ENCODE measurements at places on chromosomes 1 and 21.
A peak's percentile ranks its signal among the peaks of the same experiment; 100 is the strongest.

- DNase-seq: no peak
These were observed 175.5 kb upstream of the HOOK1 start for GRCh38 chr1:59639266-59639665.

- no peak for DNase-seq
These were observed 142.7 kb downstream of the PLPPR4 start for GRCh38 chr1:99407018-99407417.

DNA sequence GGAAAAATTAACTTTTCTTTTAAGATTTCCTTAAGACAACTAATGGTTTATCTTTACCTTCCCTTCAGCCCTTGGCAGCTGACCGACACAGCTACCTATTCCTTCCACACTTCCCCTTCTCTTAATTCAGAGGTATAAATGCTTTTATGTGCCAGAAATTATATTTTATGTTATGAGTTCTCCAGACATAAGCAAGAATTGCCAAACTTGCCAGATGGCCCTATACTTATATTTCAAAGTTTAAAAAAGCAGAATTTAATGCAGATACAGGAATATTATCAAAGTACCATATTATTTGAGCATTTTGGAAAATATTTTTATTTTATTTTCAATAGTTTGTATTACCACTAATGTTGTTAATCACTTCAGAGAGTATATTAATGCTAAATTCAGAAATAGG is 445.0 kb downstream of the PTBP2 start:
- DNase-seq: no peak

DNA sequence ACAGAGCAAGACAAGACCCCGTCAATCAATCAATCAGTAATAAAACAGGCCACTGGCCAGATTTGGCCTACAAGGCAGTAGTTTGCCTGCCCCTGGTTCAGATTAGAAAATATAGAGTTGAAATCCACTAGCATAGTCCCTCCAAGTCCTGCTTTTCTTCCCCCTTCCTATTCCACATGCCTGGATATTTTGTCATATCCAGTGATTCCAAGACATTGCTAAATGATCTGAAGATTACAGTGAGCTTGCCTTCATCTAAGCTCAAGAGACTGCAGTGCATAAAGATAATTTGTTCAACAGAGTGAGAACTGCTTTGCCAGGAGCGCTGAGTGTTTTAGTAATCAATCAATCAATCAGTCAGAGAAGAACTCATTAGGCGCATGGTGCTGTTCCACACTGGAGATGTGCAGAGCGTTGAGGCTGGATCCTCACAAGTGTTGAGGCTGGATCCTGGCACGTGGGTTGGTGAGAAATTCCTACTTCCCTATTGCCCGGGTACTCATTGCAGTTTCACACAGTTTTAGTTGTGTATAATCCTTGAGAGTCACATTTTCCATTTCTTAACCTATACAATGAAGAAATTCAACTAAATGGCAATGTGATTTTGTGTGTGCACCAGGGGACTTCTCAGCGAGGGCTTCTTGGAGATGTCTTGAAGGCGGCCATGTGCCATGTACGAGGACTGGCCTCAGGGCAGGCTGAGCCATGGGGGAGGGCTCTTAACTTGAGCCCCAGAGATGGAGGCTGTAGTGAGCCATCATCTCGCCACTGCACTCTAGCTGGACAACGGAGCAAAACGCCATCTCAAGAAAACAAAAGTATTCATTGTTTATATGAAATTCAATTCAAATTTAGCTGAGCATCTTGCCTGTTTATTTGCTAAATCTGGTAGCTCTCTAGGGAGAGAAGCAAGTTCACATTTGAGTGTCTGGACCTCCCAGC is 76.3 kb downstream of the TOMM20 start:
- no peak for DNase-seq

DNA sequence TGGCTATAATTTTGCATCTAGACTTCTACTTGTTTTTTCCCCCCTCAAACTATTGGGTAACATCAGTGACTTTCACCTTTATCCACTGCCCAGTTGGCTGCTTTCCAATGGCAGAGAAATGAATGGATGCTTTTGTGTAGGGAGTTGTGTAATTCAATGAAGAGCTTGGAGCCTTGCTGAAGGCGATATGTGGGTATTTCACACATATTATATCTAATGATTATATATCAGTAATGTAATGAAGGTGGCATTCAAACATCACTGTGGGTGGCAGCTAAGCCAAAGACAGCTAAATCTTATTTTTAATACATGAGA is 81.2 kb downstream of the TGFB2 start:
- peak; percentile 73 for DNase-seq

DNA sequence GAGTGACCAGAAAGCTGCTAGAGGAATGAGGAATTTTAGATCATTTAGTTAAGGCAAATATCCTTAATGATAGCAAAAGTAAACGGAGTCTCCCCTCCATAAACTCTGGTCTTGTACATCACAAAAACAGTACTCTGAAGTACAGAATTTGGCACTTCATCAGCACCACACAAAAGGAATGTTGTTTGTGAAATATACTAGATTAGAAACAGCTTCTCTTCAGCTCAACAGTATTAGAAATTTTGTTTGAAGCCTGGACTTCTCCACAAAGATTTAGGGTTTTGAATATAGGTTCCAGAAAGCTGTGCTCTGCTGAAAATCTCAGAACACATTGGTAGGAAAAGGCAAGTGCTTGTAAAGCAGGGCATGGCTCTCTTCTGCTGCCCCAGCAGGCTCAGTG is 135.1 kb upstream of the PTGFR start:
- DNase-seq: no peak

- no peak for DNase-seq
These were observed 413.4 kb upstream of the BEND5 start for GRCh38 chr1:49190138-49190537.

DNA sequence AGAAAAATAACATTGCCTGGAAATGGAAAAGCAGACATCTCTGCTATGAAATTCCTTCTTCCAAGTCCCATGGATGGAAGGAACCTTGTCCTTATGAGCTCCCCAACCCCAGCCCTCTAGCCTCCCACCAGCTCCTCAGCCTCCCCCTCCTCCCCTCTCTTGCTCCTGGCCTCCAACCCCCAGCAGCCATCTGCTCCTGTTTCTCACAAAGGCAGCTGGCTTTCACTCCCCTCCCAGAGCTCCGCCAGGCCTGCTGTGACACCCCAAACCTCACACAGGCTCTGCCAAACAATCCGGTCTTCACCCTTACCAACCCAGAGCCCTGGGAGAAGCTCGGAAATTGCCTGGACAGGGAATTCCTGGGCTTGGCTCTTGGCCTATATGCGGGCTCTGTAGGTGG is 69.2 kb downstream of the KLHDC7A start:
- DNase-seq: no peak

DNA sequence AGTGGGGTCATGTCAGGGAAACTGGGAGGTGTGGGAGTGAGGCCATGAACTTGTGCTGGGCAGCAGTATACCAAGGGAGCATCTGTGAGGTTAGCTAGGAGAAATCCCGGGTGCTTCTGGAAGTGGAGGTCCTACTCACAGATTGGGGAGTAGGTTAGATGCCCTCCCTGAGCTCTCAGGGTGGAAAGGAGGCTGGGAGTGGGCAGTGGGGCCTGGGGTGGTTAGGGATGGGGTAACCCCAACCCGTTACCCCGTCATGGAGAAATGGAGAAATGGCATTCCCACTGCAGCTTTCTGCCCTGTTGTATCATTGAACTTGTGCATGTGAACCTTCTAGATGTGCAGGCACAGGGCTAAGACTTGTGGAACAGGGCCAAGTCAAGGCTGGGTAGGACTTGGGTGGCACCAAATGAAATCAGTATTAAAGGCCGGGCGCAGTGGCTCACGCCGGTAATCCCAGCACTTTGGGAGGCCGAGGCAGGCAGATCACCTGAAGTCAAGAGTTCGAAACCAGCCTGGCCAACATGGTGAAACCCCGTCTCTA is 27.2 kb downstream of the EXOC8 start:
- DNase-seq: no peak

- DNase-seq: peak; percentile 10
These were observed 23.9 kb downstream of the PARP1 start for GRCh38 chr1:226384040-226384439.

DNA sequence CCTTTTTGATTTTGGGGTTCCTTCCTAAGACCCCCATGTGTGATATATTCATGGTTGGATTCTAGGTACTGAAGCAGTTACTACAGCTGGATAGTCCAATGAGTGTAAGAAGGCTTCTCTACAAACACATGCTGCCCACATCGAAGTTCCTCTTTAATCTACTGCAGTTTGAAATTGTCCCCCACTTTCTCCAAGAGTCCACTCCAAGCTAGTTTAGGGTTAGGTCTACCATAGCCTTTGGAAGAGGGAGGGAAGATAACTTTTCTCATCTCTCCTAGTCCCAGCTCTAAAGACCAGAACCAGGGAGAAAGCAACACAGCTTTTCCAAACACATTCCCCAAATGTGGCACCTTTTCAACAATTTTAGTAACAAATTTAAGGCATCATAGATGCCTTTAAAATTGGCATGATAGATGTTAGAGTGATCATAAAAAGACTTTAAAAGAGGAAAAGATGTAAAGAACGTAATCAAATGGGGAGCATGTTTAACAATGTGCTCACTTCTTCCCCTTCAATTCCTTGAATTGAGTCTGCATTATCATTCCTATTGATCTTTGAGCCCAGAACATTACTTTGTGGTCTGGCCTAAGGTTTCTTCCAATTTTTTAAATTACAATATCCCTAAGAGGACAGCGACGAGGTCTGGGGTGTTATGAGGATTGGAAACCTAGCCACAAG is 1.0 kb upstream of the EXO1 start:
- no peak for DNase-seq

DNA sequence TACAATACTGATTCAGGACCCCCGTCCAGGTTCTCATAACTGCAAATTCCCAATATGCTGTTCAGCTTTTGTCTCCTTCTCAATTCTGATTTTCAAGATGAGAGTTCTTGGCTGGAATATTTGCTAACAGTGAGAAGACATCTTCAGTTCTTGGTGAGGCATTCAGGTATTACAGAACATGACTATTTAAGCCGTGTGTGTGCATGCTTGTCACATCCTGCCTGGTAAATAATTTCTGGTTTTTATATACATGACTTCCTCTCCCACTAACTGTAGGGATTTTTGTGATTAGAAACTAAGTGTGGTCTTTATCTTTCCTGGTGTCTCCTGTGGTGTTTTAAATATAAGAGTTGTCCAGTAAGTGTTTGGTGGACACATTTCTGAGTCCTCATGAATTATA is 10.2 kb upstream of the SLC19A2 start:
- DNase-seq: no peak

DNA sequence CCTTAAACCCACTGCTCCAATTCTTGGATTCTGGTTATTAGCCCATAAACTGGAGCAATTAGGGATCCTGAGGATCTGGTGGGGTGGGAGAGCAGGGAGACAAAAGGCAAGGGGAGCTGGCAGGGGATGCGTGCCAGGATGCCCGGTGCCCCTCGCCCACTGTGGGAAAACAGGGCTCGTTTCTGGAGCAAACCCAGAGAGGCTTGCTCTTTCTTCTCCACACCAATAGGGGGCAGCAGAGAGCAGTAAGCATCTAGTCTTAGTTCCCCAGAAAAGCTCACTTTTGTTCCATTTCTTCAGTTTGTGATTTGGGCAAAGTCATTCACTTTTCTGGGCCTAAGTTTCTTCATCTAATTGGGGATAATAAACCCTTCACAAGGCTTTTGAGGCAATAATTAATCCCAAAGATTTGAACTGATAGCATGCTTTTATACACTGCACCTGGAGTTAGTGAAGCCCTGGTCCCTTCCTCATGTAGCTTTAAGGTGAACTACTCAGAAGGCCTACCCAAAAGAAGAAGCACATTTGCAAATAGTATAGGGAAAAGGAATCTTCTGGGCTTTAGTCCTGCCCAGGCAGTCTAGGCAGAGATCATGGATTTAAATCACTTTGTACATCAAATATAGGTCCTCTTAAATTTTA is 160.6 kb upstream of the USP24 start:
- DNase-seq: no peak

DNA sequence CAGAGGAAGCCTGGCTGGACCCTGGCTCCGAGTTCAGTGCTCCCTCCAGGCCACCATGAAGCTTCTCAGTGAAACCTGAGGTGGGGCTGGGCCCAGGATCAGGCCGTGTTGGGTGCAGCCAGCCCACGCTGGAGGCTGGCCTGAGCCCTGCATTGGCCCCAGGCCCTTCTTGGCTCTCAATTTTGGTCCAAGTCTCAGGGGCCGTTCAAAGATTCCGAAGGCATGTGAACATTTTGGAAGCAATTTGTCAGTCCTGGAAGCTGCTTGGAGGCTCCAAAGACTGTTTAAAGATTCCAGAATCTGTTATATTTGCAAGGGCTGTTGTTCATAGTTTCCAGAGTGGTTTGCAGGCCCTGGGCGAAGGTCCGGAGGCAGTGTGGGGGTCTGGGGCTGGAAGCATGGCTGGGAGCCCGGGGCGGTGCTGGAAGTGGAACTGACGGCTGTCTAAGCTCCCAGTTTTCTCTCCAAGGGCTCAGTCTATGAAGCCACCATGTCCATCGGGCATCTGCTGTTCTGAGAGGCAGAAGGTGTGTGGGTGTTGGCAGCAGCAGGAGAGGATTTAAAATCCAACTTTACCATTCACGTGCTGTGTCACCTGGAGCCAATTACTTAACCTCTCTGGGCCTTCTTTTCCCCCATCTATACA is 104.9 kb downstream of the EPHB2 start:
- no peak for DNase-seq

DNA sequence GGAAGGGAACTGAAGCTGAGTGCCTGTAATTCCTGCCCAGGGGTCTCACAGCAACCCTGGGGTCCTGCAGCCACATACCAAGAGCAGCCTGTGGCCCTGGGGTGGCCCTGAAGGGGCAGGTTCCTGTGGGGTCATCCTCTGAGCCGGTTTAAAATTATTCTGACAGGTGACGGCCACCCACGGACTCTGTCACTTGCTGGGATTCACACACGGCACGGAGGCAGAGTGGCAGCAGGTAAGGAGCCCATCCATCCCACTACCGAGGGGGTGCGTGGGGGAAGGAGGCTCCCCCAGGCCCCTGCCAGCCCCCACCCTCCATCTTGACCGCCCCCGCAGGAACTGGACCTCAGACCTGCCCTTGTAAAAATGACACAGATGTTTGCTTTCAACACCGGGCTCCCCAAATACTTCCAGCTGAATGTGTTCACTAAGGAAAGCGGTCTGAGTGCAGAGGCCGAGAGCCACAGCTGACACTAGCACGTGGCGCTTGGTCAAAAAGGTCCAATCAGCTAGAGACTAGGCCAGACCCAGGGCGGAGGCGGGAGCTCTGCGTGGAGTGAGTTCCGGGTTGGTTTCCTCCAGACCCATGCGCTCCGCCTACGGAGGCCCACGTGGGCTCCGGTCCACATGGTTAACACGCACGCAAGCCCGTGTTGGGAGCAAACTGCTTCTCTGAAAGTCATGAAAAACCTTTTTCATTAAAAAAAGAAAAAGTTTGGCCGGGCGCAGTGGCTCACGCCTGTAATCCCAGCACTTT is 10.0 kb downstream of the YBEY start:
- peak; percentile 93 for DNase-seq

GRCh38 chr1:208213786-208214185 is 30.4 kb downstream of the PLXNA2 start:
- DNase-seq: no peak
